ENCODE measurements at places on chromosomes 3 and 15.

DNA sequence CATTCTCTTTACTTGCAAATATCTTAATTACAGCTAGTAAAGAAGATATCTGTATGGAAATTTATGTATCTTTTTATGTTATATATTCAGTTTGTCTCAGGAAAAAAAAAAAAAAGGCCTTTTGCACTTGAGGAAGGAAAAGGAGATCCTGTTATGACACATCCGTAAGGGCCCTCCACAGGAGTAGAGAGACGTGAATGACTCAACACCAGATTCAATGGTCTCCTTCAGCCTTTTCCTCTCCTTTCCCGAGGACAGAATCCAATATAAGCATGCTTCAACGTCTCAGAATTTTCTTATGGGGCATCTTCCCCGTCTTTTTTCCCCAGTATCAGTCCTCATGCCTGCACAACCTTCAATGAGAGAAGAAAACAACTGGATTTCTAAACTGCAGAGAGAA is 340.3 kb downstream of the NTRK3 start:
- no peak for DNase-seq

DNA sequence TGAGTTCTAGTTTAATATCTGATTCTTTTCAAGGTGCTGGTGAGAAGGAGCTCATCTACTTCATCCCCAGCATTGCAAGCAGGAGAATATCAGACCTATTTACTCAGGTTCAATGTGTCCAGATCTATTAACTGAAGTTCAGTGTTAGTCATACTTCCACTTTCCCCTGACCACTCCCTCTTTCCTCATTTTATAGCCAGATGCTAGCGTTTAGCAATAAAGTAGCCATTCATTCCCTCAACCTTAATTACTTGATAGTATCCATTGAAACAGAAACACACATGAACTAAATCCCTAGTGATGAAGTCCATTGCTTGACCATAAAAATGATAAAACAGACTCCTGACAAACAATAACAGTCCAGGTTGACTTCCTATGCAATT is 60.0 kb downstream of the RPL22L1 start:
- no peak for DNase-seq

GRCh38 chr3:95394286-95394685 is 1331.4 kb downstream of the NSUN3 start:
- DNase-seq, result no peak

DNA sequence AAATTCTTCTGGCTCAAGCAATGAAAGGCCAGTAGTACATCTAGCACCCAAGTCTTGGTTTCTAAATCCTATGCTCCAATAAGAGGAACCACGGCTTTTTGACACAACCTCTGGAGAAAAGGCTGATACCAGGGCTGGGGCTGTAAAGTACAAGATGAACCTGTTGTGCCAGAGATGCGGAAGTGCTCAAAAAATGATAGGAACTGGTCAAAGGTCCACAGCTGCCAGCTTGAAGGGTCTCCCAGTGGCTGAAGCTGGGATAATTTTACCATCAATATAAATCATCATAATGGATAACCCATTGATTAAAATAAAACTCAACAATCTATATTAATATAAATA is 558 bp upstream of the NCEH1 start:
- DNase-seq, result no peak

GRCh38 chr3:187943677-187944389 is 198.6 kb upstream of the BCL6 start:
- DNase-seq, result no peak

GRCh38 chr3:160616716-160617115 is 51.3 kb upstream of the KPNA4 start:
- DNase-seq, result no peak

DNA sequence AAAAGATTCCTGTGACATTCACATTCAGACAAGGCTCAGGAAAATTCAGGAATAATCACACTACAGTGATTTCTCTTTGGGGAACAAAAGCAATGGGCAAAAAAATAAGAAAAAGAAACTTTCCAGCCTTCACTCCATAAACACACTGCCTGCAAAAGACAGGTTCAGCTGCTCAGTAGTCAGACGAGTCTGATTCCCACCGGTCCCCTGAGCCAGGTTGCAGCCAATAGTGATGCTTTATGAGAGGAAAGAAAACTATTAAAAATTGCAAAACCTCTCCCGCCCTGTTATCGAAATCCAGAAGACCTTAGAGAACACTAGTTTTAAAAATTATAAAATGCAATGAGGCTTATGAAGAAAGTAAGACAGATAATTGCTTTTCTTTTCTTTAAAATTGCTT is 8.5 kb downstream of the PLCH1 start:
- DNase-seq, result no peak

DNA sequence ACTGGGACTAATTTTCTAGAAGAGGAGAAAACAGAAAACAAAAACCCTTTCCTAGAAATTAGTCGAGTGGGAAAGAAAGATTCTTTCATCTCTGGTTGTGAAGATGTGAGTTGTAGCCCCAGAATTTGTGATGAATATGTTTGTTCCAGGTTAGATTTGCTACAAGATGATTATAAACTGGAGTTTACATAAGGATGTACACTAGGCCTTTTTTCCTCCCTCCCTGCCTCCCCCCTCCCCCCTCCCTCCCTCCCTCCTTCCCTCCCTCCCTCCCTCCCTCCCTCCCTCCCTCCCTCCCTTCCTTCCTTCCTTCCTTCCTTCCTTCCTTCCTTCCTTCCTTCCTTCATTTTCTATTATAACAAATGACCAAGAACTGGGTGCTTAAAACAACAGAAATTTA is 1502.0 kb downstream of the SI start:
- DNase-seq, result no peak

- peak; percentile 86 for DNase-seq
Measured at GRCh38 chr15:99104788-99105513, at the start of gene SYNM. Gene SYNM (plus strand): TSS chr15:99105080. CDS start chr15:99105200, 120 bp downstream.

DNA sequence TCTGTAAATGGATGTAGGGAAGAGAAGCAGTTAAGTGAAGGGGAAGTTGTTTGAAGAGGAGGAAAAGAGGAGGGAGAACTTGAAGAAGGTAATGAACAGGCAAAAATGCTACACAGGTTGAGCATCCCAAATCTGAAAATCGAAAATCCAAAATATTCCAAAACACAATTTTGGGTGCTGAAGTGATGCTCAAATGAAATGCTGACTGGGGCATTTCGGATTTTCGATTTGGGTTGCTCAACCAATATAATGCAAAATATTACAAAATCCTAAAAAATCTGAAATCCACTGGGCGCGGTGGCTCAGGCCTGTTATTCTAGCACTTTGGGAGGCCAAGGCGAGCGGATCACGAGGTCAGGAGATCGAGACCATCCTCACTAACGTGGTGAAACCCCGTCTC is 61.9 kb upstream of the CDAN1 start:
- no peak for DNase-seq

DNA sequence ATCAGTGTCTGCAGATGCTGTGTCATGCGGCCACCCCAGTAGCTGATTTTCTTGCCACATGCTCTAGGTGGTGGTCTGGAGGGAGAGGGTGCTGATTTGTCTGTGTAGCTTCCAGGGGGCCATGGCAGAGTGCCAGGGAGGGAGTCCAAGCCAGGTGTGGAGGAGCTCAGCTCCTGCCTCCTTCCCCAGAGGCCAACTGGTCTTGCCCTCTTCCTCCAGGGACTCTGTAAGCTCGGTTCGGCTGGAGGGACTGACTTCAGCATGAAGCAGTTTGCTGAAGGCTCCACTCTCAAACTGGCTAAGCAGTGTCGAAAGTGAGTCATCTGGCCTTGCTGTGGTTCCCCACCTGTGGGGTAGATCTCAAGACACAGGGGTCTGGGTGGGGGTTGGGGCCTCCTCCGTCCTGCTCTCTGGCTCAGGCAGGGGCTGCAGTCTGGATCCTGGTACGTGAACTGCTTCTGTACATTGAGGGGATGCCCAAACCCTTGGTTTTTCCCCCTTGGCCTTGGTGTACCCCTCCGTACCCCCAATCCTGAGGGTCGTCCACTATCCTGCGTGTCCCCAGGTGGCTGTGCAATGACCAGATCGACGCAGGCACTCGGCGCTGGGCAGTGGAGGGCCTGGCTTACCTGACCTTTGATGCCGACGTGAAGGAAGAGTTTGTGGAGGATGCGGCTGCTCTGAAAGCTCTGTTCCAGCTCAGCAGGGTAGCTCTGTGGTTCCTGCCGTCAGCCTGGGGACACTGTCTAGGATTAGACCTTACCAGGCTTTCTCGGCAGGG is 6.9 kb upstream of the RCCD1 start:
- no peak for DNase-seq
